ENCODE measurements at places on chromosomes 2 and 18.

DNA sequence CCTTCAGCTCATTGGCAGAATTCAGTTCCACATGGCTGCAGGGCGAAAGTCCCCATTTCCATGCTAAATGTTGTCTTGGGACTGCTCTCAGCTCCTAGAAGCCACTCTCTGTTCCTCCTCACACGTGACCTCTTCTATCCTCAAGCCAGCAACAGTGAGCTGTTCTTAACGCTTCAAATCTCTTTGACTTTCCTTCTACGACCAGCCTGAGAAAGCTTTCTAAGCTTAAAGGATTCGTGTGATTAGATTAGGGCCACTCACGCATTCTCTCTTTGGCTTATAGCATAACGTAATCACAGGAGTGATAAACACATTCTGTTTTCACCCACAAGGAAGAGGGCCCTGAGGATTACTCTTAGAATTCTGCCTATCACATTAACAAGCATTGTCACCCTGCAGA is 29.8 kb upstream of the LAMA1 start:
- DNase-seq: no peak

DNA sequence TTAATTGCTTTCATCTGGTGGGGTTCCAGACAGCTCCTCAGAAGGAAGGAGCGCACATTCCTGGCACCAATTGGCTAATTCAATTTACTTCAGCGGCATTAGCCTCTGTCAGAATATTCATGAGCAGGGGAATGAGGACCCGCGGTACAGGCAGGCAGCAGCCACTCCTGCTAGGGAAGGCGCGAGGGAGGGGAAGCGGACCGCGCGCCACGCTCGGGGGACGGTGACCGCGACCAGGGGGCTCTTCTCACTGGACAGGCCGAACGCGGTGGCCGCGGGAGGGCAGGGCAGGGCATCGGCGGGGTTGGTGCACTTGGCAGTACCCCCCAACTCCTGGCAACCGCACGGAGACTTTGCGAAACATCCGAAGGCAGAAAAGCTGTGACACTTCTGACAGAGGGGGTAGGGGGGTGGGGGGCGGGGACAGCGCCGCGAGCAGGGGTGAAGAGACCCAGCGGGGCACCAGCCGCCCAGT is at the start of gene CDH20:
CDH20 (plus strand) TSS at position 160 of the 475 bp plus-strand sequence.
- no peak for DNase-seq

DNA sequence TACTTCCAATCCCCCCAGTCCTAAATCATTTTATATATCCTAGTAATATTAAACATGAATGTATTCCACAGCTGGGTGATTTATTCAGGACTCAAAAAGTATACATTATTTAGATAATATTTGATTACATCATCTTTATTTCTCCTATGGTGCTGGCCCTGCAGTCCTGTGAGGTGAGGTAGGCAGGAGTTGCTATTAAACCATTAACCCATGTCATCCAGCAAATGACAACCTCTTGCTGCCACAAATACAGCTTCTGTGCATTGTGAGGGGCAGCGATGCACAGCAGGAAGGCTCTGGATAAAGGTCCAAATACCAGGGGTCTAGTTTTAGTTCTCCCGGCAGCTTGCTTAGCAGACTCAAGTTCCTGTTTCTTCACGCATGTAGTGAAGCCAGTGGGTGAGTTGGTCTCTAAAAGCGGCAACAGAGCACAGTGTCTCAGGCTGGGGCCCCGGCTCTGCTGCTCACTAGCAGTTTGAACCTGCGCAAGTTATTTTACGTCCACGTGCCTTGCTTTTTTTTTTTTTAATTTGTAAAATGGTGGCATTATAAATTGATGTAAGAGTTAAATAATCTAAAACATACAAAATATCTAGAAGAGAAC is 36.1 kb downstream of the INSIG2 start:
- no peak for DNase-seq

DNA sequence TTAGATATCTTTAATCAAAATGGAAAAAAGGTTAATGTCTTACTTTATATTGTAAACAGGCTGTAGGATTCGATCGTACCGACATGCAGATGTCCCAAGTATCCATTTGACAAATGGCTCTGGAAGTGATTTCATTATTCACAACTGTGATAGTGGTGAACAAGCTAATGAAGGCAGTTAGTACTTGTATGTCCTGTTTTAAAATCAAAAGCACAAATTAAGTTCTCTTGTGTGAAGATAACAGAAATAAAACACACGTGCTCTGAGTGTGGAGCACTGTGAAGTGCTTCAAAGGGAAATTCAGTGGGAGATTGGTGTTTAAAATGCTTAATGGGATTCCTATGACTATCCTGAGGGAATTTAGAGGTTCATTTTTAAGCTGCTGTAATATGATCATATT is 8.6 kb upstream of the LRP1B start:
- no peak for DNase-seq

- peak; percentile 26 for DNase-seq
These were observed 8.0 kb upstream of the SESTD1 start for GRCh38 chr2:179272406-179273192.

DNA sequence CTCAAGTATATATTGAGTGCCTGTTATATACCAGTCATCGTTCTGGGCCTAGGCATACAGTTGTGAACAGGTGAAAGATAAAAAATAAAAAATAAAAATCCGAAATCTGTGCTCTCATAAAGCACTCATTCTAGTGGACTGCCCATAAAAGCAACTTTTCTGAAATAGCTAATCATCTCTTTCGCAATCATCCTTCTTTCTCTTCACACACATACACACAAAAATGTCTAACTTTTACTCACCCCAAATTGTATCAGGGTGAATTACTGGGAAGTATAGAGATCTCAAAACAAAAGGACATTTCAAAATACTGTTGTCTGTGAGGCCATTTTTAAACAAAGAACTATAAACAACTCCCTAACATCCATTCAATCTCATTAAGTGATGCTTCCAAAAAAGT is 29.6 kb upstream of the ORC2 start:
- no peak for DNase-seq

DNA sequence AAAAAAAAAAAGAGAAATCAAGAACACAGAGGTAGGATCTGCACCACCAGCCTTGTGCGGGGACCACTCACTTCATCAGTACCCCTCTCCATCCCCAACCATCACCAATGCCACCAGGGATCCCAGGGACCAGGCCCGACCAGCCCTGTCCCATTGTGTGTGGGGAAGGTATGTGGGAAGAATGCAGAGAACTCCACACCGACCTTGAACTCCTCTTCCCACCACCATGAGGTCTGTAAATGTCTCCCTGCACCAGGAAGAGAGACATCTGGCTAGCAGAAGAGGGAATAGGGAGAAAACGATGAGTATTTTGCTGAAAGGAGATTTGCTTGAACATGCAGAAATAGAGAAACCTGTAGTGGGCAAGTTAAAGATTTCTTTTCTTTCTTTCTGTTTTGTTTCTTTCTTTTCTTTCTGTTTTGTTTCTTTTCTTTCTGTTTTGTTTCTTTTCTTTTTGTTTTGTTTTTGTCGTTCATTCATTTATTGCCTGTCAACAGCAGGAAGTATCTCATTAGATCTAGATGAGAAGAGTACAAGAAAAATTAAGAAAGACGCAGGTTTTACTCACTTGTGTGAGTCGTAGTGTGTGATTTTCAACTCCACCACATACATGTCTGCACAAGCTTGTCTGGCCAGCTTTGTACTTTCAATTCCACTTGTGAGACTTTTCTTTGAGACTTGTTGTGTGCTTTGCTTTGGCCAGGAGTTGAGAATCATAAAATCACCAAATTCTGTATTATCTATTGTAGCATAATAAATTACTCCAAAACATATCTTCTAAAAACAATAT is 179.8 kb upstream of the HAAO start:
- no peak for DNase-seq

- DNase-seq: no peak
These were observed 7.9 kb upstream of the CETN1 start for GRCh38 chr18:572091-572830.

- DNase-seq: no peak
These were observed 29.6 kb downstream of the KCNF1 start for GRCh38 chr2:10941383-10941782.

GRCh38 chr2:108591163-108591562 is 56.9 kb downstream of the LIMS1 start:
- no peak for DNase-seq

DNA sequence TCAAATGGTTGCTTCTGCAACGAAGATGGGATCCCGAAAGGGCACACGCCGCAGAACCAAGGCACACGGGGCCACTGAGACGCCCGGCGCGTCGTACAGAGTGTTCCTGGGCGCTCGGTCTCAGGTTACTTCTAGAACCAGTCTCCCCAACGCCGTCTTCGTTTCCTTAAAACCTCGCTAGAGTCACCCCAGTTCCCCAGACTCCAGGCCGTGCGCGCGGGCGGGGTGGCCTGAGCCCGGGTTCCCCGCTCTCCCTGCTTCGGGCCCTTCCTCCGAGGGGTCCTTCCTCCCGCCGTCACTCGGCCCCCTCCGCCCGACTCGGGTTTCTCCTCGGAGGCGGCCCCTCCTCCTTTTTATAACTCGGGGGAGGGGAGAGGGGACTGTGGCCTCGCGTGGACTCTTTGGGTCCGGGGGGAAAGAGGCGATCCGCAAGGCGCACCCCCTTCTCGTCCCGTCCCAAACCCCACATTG is 774 bp upstream of the FZD7 start:
- no peak for DNase-seq

- DNase-seq: no peak
These were observed 17.3 kb downstream of the CAPN10 start for GRCh38 chr2:240603846-240604245.

- no peak for DNase-seq
These were observed 12.9 kb upstream of the RPL37A start for GRCh38 chr2:216485745-216486144.

- DNase-seq: no peak
These were observed 59.5 kb downstream of the TMEM131 start for GRCh38 chr2:97936199-97936598.

DNA sequence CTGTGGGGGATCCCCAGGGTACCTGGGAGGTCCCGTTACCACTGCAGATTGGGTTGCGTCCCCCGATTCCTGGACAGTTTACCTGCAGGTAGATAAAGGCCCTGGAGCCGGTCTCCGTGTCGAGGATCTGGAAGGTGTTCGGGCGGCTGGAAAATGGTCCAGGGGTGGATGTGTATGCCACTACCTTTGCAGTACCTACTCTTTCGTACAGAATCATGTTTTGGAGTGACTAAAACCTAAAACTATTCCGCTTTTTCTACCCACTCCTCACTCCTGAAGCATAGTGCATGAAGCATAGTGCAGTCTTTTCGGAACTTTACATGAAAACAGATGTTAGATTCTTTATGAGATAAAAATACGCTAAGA is 418 bp downstream of the WDR75 start:
- no peak for DNase-seq

GRCh38 chr2:228866781-228867180 is 404.3 kb downstream of the PID1 start:
- no peak for DNase-seq

DNA sequence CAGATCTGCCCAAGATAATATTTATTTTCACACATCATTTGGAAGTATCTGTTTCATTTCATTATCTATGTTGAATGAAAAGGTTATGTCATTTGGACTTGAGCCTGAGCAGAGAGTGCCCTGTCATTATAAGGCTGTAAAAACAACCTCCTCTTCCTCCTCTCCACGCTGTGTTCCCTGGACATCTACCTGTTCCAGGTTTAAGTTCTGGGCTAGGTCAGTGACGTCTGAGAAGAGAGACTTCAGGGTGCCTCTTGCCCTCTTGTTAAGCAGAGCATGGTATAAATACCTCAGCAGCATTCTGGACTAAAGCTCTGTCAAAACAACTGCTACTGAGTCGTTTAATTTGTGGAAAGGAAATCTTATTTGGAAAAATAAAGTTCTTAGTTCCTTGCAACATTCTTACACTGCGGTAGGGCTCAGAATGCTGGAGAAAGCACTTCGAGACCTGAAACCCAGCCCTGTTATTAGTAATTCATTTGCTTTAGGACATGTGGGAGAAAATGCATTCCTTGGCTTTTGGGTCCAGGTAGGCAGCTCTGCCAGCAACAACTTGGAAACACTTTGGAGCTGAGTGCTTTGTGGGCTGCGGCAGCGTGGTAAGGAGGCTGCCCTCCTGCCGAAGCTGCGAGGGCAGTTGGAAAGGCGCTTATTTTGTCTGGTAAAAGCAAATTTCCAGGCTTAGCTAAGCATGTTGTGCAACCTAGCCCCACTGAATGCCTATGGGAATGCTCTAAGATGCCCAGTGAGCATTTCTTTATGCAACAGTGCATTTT is 91.8 kb upstream of the NEDD4L start:
- DNase-seq: no peak

DNA sequence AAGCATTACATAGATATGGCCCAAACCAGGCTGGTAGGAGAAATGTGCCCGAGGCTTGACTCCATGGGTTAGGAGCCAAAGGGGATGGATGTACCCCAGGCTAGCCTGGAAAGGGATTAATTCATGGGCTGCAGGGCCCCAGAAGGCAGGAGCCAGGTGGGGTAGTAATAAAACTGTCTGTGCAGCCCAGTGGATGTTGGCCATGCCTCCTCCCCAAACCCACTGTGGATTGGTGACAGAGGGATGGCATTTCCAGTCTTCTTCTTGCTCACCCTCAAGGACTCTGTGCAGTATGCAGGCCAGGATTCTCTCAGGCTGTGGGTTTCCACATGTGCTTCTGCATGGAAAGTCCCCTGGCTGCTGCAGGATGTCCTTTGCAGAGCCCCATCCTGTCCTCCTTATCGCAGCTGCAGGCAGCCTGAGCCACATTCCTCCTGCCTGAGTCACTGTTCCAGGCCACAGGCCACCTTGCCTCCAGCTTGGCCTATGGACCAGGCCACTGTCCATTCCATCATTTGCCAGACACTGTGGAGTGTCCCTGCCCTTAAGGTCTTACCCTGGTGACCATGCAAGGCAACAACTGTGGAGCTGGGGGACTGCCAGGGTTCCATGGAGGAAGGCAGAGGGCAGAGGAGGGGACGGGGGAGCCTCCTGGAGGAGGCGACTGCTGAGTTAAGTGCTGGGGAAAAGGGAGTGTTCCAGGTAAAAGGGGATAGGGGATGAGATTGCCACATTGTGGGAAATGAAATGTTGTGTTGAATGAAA is 38.9 kb downstream of the INO80C start:
- DNase-seq: no peak

DNA sequence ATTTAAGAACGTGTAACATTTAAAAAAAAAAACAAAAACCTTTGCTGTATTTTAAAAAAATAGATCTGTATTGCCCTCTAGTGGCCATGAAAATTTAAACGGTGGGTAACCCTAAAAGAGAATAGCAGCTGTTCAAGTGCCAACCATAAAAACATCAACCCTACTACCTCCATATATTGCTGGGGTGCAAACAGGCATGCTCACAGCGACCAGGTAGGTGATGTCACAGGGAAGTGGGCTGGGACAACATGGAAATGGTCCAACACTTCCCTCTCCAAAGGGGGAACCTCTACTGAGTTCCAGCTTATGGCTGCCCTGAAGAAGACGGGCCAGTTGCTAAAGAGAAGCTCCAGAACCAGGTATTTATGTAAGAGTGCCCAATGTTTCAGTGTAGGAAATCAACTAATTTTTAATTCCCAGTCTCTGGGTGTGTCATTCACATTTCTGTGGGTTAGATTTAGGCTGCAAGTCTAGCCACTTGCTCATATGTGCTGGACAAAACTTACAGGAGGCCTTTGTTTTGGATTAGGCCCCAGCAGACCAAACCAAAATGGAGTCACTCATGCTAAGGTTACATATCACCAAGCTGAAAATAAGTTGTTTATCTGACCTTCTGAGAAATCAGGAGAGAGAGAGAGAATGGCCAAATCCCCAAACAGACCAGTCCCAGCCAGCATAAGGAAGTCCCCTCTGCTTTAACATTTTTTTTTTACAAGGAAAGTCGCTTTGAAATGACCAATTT is 54.5 kb downstream of the SKA1 start:
- no peak for DNase-seq

- no peak for DNase-seq
These were observed 323.1 kb downstream of the SLC8A1 start for GRCh38 chr2:40128796-40129195.

Data from NCI-H1436 treated with DMSO at 0.1 percent for 48 hours (cell line).